ENCODE measurements at places on chromosomes 7 and 10. TPM values are rescaled to one million over a fixed set of nuclear protein-coding genes. Genes with fewer than 3 reads are reported as not detected.

DNA sequence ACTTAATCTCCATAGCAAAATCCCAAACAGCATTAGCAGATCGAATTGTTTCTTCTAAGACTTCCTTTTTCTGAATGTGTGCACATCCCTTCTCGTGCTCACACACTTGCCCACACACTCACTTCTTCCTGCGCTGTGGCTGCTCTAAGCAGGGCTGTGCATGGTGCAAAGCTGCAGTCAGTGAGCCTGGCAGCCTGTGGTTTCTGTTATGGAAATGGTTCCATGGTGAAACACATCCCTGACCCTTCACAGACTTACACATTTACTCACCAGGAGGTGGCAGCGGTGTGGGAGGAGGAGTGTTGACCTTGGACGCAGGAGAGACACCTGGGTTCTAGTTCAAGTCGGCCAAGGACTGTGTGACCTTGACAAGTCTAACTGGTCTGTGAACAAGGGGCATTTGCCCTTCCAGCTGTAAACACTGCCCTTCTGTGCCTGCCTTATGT lies 24.9 kb downstream of the MTURN start:
- no peak for DNase-seq

The TSPAN15 gene
- 16.8 TPM for total RNA-seq

The TRIM50 gene
- total RNA-seq, result 2.2 TPM

GRCh38 chr10:78041170-78042057 lies 7.8 kb downstream of the RPS24 start:
- DNase-seq, result peak; percentile 36

- no peak for DNase-seq
Observed at GRCh38 chr10:47261556-47261955, 38.4 kb upstream of the GDF10 start.

DNA sequence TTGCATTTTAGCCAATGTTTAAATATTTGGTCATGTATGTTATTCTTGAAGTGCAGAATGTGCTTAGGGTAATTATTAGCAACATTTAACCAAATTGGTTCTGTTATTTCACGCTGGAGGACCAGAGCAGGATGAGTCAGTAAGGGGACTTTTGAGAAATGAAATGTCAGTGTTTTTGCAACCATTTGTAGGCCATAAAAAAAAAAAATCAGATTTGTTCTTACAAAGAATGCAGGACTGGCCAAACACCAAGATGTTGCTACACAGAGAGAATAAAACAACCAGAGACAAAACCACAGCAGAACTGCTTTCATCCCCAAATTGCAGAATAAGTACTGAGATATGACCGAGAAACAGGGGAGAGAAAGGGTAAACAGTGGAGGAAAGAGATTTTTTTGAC lies 62.1 kb downstream of the TPST1 start:
- no peak for DNase-seq

- DNase-seq, result no peak
Observed at GRCh38 chr7:84248843-84249242, 54.3 kb upstream of the SEMA3A start.

- DNase-seq, result peak; percentile 94
Observed at GRCh38 chr7:139680676-139681462, 96.9 kb downstream of the HIPK2 start.

The GPR146 gene
- 17.4 TPM for total RNA-seq

- DNase-seq, result no peak
Observed at GRCh38 chr7:138606236-138606635, 94.9 kb downstream of the SVOPL start.

The PFKFB3 gene
- total RNA-seq, result 140 TPM

- DNase-seq, result peak; percentile 14
Observed at GRCh38 chr7:1108264-1108920, 20.5 kb downstream of the GPER1 start.

The DLD gene
- 53.5 TPM for total RNA-seq

Measured in aorta (tissue), 5 donors.